Suprapubic skin (tissue), 4 donors: ENCODE measurements at places on chromosomes 1 and 21. TPM values are rescaled to one million over a fixed set of nuclear protein-coding genes. Genes with fewer than 3 reads are reported as not detected.

DNA sequence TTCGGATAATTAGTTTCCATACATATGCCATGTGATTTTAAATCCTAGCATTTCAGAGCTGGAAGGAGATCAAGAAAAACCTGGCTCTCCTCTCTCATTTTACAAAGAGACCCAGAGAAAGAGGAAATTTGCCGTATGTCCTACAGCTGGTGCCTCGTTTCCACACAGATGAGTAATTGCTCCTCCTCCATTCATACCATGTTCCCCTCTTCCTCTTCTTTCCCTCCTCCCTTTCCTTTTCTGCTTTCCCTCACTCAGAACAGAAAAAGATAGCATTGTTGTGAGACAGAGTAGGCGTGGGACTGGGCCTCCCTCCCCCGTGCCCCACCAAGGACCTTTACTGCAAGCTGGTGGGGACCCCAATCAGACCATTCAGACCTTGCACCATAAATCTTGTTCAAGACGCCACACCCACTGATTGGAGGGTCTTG is 13.7 kb upstream of the SLC44A3 start:
- H3K27me3 ChIP-seq = no peaks in the 10 kb centered on the region
- no peak for DNase-seq
- H3K36me3 ChIP-seq = no peaks in the 10 kb centered on the region
- peaks cover 21% of the 10 kb centered on the region for H3K4me1 ChIP-seq
- no peak overlapping the region for H3K4me3 ChIP-seq

DNA sequence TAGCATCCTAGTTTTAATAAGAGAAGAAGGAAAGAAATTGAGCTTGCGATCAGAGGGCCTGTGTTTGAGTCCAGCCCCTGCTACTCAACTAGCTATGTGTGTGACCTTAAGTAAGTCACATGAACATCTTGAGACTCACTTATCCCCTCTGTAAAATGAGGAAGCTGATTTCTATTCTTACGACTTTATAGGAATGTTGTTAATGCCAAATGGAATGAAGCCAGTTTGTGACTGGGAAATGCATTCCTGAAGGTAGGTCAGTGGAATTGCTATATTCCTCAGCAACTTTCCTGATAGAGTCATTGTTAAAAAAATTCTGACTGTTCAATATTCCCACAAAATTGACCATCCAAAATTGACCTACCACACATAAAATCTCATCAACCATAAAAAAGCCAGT is 14.9 kb downstream of the FASLG start:
- no peak overlapping the region for H3K4me3 ChIP-seq
- DNase-seq = no peak
- H3K27ac ChIP-seq = no peak overlapping the region
- H3K27me3 ChIP-seq = no peaks in the 10 kb centered on the region

The SPATA45 gene
- not detected for total RNA-seq

The DNASE2B gene
- total RNA-seq = not detected

- no peak overlapping the region for H3K27ac ChIP-seq
- H3K36me3 ChIP-seq = peaks cover 5% of the 10 kb centered on the region
- H3K4me1 ChIP-seq = peaks cover 16% of the 10 kb centered on the region
- H3K27me3 ChIP-seq = no peaks in the 10 kb centered on the region
Measured at GRCh38 chr1:11940260-11940921, 5.9 kb downstream of the PLOD1 start.

DNA sequence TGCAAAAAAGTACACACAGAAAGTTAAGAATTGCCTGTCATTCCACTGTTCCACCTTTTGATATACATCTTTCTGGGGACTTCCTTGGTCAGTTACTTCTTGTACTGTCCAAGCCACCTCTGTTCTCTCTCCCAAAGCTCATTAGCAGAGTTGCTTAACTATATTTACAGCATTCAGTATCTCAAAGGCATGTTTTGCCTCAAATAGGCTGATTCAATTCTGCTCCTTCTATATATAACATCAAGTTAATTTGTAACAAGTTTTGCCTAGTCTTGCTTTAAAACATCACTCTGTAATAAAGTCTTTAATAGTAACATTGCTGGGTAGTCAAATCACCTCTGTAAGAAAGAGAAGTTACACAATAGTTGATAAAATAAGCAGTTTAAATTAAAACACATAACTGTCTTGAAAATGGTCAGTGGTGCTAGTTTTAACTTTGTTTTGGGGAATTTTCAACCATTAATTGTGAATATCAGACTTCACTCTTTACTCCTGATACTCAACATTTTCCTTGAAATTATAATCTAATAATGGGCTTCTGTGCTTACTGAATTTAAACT is 35.7 kb downstream of the EDARADD start:
- no peak overlapping the region for H3K4me3 ChIP-seq
- H3K4me1 ChIP-seq = no peaks in the 10 kb centered on the region
- no peaks in the 10 kb centered on the region for H3K27me3 ChIP-seq
- H3K27ac ChIP-seq = no peak overlapping the region
- H3K36me3 ChIP-seq = no peaks in the 10 kb centered on the region

DNA sequence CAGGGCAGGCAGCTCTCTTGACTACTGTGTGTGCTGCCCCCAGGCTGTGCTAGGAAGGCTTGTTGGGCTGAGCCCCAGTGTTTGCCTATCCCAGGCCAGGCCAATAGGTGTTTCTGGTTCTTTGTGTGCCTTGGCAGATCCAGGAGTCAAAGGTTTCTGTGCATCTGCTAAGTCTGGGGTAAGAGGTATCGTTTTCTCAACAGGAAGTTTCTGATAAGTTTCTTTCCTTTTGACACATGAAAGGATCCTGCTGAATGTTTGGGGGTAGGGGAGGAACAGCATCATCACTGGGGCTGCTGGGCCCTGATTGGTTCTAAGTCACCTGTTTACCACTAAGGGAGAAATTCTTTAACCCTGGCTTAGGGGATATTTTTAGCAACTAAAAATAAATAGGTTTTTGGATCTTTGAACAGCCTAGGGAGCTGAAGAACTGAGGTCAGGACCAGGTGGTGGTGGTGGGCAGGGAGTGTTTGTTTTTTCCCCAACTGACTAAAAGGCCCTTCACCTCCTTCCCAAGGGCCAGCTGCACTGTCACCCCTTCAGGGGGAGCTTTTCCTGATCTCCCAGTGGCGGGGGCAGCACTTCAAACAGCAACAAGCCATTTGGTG is 85.1 kb downstream of the KCNN3 start:
- no peaks in the 10 kb centered on the region for H3K36me3 ChIP-seq
- H3K4me3 ChIP-seq = no peak overlapping the region
- DNase-seq = no peak
- H3K4me1 ChIP-seq = no peaks in the 10 kb centered on the region
- H3K27ac ChIP-seq = no peak overlapping the region
- H3K27me3 ChIP-seq = no peaks in the 10 kb centered on the region

The KCNJ15 gene
- 4.6 TPM for total RNA-seq

The EDARADD gene
- total RNA-seq = 6.6 TPM

DNA sequence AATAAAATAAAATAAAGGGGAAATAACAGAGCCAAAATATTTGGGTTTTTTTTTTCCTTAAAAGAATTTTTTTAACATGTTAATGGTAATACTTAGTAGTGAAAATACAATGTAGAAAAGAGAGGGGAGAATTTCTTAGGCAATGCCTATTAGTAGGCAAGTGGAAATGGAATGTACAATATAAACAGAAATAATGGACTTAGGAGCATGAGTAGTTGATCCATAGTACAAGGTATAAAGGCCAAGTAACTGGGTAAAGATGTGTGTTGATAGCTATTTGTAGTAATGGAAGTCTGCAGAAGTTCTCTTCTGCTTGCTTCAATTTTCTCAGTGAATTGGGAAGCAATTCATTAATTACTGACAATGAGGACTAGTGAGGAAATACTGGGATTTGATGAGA is 34.4 kb downstream of the TESK2 start:
- no peaks in the 10 kb centered on the region for H3K27me3 ChIP-seq
- no peak for DNase-seq
- no peak overlapping the region for H3K27ac ChIP-seq
- H3K36me3 ChIP-seq = no peaks in the 10 kb centered on the region
- no peak overlapping the region for H3K4me3 ChIP-seq
- H3K4me1 ChIP-seq = no peaks in the 10 kb centered on the region

DNA sequence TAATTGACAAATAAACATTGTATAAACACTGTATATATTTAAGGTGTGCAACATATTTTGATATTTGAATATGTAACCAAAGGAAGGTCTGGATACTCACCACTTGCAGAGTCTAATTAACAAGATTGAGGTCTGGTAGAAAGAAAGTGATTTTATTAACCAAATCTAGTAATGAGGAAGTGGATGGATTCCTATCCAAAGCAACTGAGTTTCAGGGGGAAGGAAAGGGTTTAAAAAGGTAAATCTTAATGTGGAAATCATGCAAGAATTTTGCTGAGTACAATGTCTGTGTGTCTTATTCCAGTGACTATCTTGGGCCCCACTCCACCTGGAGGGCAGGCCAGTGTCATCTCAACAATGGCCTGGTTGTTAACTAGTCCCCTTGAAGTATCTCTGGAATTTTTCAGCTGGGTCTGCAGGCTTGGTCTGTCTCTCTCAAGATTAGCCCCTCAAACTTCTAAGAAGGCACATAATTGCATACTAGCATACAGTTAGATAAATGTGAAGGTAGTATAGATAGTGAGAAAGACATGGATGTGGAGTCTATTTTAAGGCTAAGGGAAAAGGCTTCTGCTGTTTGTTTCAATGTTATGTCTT is 262.7 kb upstream of the RGS18 start:
- no peak for DNase-seq
- no peaks in the 10 kb centered on the region for H3K27me3 ChIP-seq
- no peaks in the 10 kb centered on the region for H3K4me1 ChIP-seq
- H3K36me3 ChIP-seq = no peaks in the 10 kb centered on the region

The PLPPR5 gene
- not detected for total RNA-seq

The UTS2 gene
- not detected for total RNA-seq

The MYOG gene
- not detected for total RNA-seq

- no peak overlapping the region for H3K27ac ChIP-seq
- no peaks in the 10 kb centered on the region for H3K36me3 ChIP-seq
- no peak overlapping the region for H3K4me3 ChIP-seq
- DNase-seq = no peak
- H3K4me1 ChIP-seq = no peaks in the 10 kb centered on the region
Measured at GRCh38 chr1:29597861-29598260, 361.5 kb downstream of the PTPRU start.

The SNAP47 gene
- 51.0 TPM for total RNA-seq

DNA sequence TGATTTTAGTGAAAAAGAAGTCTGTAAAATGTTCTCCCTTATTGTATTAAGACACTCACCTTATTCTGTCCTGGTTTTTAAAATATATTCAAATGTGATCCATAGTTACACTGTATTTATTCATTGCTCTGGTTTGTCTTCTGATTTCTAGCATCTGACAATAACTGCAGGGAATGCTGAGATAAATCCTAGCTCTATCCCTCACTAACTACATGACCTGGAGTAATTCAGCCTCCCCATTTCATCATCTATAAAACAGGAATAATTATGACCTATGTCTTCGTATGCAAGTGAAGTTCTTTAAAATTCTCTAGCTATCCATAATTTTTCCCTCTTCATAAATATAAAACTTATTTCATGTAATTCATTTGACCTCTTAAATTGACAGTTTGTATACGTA is 104.0 kb upstream of the ESRRG start:
- no peaks in the 10 kb centered on the region for H3K27me3 ChIP-seq
- H3K36me3 ChIP-seq = no peaks in the 10 kb centered on the region
- no peak for DNase-seq
- no peak overlapping the region for H3K27ac ChIP-seq
- H3K4me1 ChIP-seq = no peaks in the 10 kb centered on the region

GRCh38 chr1:59669752-59670312 is 144.9 kb upstream of the HOOK1 start:
- no peaks in the 10 kb centered on the region for H3K36me3 ChIP-seq
- no peak overlapping the region for H3K4me3 ChIP-seq
- H3K27me3 ChIP-seq = no peaks in the 10 kb centered on the region
- no peak for DNase-seq
- H3K4me1 ChIP-seq = peaks cover 49% of the 10 kb centered on the region

The TMEM81 gene
- 4.7 TPM for total RNA-seq

The RNU1-2 gene
- total RNA-seq = under 0.01 TPM

The TRAF3IP3 gene
- total RNA-seq = 3.1 TPM

- H3K27me3 ChIP-seq = no peaks in the 10 kb centered on the region
- no peak overlapping the region for H3K27ac ChIP-seq
- H3K4me3 ChIP-seq = no peak overlapping the region
- no peaks in the 10 kb centered on the region for H3K4me1 ChIP-seq
- peaks cover 7% of the 10 kb centered on the region for H3K36me3 ChIP-seq
Measured at GRCh38 chr1:169970114-169970513, 76.4 kb upstream of the SCYL3 start.
